Kidney epithelial cell (primary cell): ENCODE measurements at places on chromosomes 2 and 18.

GRCh38 chr2:234905547-234906265 lies 46.1 kb upstream of the SH3BP4 start:
- no peak for DNase-seq

GRCh38 chr2:84897773-84898172 lies 7.7 kb upstream of the TMSB10 start:
- DNase-seq = no peak

DNA sequence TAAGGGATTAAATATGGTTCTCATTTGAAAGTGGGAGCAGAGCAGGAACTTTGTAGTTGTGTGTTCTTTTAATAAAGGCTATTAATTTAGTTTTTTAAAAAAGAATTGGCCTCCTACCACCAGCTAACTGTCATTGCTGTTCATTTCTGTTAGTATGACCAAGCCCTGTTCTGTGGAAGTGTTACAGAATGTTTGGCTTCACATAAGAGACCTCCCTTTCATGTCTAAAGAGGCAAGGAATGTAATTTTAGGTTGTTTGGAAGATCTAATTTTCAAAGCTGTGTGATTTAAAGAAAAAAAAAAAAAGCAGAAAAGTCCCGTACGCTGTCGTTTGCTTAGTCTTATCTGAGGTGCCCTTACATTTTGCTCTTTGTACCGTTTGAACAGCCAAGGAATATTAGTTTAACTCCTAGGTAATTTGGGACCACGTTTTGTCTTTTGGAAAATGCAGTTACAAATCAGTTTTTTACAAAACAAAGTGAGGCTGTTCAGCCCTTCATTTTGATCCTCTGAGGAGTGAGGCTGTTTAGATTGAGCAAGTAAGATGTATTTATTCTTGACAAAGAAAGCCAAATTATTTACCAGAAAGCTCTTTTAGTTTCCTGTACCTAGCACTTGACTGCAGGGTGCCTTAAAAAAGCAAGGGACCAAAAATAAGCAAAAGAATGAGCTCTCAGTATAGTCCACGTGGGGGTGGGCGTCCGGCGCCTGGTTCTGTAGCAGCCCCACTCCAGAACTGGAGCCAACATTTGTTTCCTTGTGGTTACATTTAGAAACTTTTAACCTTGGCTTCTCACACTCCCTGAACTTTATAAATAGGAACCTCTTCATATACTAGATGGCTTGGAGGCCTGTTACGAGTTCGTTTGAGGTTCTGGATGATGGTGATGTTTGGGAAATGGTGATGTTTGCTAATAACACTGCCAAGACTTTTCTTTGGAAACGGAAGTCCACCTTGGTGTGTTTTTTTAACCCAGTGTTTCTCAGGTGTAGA lies 136.2 kb downstream of the FMNL2 start:
- DNase-seq = no peak

DNA sequence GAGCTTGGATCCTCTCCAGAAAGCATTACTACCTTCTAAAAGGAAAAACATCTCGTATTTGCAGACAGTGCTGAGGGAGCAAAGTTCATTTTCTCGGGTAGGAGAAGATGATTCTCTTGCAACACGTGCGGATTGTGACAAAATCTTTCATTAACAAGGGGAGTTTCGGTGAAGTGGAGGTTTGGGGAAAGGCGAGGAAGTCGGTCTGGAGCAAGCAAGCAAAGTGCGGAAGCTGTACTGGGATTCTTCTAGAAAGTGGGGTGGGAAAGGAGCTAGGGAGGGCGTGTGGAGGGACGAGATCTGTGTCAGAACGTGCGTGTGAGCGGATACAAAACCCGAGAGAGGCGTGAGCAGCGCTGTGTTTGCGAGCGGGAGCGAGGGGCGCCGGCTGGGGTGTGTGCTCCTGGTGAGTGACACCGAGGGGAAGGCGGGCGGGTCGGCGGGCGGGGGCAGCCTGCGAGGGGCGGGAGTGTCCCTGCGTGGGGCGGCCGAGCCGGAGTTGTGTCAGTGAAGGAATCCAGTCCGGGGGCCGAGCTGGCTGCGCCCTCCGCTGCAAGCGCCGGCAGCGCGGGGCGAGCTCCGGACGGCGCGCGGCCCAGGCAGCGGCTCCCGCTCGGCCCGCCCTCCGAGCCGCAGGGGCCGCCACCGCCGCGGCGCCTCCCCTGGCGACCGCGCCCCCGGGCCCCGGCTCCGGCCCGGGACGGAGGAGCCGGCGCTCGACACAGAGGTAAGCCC lies at the start of gene SPATS2L:
TSS of gene SPATS2L (plus strand) at position 498 of the 735 bp plus-strand sequence. CDS start 82,552 bp downstream, outside the sequence.
- DNase-seq = no peak

GRCh38 chr2:11610624-11611242 lies 59.3 kb downstream of the NTSR2 start:
- no peak for DNase-seq

DNA sequence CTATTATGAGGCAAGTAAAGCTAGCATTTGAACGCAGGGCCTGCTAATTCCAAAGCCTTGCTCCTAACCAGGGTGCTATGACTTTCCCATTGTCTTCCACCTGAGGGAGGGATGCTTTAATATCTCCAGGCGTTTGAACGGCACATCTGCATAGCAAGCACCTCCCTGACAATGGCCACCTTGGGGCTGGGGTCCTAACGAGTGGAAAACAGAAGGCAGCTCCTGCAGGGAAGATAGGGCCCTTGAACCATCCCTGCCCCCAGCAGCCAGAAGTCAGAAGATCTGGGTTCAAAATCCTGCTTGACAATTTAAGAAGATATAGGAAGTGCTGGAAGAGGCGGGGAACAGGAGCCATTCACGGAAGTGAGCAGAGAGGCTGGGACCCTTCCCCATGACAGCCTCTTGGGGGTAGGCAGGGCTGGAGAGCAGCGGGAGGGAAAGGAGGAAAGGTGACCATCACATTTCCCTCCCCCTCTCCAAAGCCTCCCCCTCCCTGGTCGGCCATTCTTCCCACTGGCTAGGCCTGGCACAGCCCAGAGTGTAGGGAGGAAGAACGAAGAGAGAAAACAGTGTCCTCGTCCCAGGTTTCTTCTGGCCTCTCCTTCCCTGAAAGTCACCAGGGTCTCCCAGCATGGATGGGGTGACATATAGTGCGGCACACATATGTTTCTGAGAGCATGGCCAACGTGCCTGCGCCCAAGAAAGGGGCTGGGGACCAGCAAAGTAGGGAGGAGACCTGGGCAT lies 73.5 kb downstream of the EMX1 start:
- DNase-seq = no peak

DNA sequence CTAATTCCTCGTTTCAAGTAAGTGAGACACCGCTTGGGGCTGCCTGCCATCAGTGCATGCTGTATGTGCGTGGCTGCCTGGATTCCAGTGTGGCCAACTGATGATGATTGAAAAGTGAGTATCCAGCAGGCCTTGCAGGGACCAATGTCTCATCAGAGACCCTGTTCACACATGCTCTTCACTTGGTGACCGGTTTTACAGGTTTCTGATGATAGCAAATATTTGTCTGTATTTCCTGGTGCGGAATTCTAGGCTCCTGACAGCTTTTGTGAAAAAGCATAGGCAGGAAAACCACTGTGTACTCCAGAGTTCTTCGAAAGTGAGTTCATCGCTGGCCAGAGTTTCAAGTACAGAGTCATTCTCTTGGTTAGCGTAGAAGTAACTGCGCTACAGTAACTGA lies 13.8 kb upstream of the YWHAQ start:
- DNase-seq = no peak
